ENCODE measurements at places on chromosomes 3 and 15. TPM values are rescaled to one million over a fixed set of nuclear protein-coding genes. Genes with fewer than 3 reads are reported as not detected.

Gene POLQ
- total RNA-seq: 12.3 TPM

Gene THBS1
- 6.3 TPM for total RNA-seq

DNA sequence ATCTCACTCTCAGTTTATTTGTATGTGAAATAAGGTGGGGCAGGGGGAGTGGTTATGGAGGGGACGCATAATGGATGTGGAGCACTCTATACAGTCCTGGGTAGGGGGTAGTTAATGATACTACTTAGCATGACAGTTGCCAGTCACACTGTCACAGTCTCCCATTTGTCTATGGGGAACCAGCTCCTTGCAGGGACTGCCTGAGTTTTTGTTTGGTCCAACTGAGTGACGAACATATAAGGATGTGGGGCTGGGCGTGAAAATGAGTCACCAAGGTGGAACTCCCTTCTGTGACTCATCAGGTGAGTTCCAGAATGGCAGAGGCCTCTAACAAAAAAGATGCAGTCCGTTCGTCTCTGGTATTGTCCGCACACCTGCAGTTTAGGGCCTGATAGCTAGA is 235.3 kb upstream of the ST8SIA2 start:
- H3K36me3 ChIP-seq: no peaks in the 10 kb centered on the region
- peaks cover 21% of the 10 kb centered on the region for H3K4me1 ChIP-seq
- H3K4me3 ChIP-seq: 0 out of 2 replicates have a peak overlapping the region, but pooled peaks have one; percentile 7
- peak; percentile 82 for DNase-seq
- H3K27me3 ChIP-seq: no peaks in the 10 kb centered on the region
- H3K27ac ChIP-seq: no peak overlapping the region

- H3K27me3 ChIP-seq: no peaks in the 10 kb centered on the region
- no peak for DNase-seq
- H3K4me3 ChIP-seq: no peak overlapping the region
- no peaks in the 10 kb centered on the region for H3K36me3 ChIP-seq
- H3K4me1 ChIP-seq: no peaks in the 10 kb centered on the region
These were observed 182.3 kb downstream of the OR4M2 start for GRCh38 chr15:22262613-22263020.

- H3K4me1 ChIP-seq: no peaks in the 10 kb centered on the region
- peak; percentile 71 for DNase-seq
- no peak overlapping the region for H3K27ac ChIP-seq
These were observed 54.7 kb upstream of the GK5 start for GRCh38 chr3:142279965-142280590.

All from HCT116 (cell line).